Activated CD8-positive, alpha-beta T cell treated with anti-CD3 and anti-CD28 coated beads for 36 hours (primary cell): ENCODE measurements at places on chromosomes 4 and X. TPM values are rescaled to one million over a fixed set of nuclear protein-coding genes. Genes with fewer than 3 reads are reported as not detected.

FAM47A gene
- not detected for total RNA-seq

EGF gene
- total RNA-seq: not detected

GRCh38 chr4:102318105-102318504 lies 27.2 kb downstream of the SLC39A8 start:
- no peaks in the 10 kb centered on the region for H3K27me3 ChIP-seq
- no peak overlapping the region for H3K4me3 ChIP-seq

PCDH10 gene
- not detected for total RNA-seq

DNA sequence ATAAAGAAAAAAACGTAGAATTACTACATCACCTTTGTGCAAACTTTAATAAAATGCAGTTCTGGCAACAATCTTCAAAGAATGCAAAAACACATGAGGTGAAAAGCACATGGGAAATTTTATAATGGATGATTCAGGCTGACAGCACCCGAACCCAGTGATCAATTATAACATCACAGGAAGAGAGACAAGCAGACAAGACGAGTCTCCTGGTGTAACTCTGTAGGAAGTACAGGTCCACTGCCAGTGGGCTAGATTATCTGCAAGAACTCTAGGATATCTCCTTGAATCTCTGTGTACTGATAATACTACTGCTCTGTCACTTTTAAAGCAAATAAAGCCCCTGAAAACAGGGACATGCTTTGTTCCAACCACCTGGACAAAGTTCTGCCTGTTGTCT lies 58.9 kb upstream of the NXF3 start:
- H3K27me3 ChIP-seq: no peaks in the 10 kb centered on the region
- H3K4me1 ChIP-seq: peaks cover 5% of the 10 kb centered on the region
- H3K36me3 ChIP-seq: no peaks in the 10 kb centered on the region
- no peak for DNase-seq

DNA sequence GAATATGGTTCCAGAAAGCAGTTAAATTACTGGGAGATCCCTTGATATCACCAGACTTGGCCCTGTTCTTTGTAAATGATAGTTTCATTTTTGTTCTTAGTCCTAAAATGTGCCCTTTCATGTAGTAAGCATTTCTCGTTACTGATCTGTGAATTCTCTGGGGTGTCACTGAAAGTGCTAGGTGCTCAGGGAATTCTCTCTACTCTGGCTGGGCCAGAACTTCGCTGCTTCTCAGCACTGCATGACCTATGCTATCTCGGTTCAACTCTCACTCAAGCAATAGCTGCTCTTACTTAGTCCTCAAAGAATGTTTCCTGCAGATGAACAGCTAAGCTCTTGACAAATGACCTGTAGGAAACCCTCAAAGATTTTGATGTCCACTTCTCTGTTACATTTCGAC lies 1144.3 kb downstream of the ADGRL3 start:
- no peak overlapping the region for H3K27ac ChIP-seq
- no peaks in the 10 kb centered on the region for H3K36me3 ChIP-seq
- no peaks in the 10 kb centered on the region for H3K4me1 ChIP-seq
- DNase-seq: no peak

- H3K36me3 ChIP-seq: no peaks in the 10 kb centered on the region
- H3K27ac ChIP-seq: no peak overlapping the region
- H3K4me1 ChIP-seq: no peaks in the 10 kb centered on the region
- DNase-seq: no peak
- no peak overlapping the region for H3K4me3 ChIP-seq
Observed at GRCh38 chrX:10576186-10576585, 44.2 kb downstream of the MID1 start.

ANXA5 gene
- total RNA-seq: 34.1 TPM

RPS6KA6 gene
- total RNA-seq: not detected

- H3K4me1 ChIP-seq: no peaks in the 10 kb centered on the region
- H3K27me3 ChIP-seq: peaks cover 2% of the 10 kb centered on the region
- no peak for DNase-seq
- H3K27ac ChIP-seq: no peak overlapping the region
- H3K36me3 ChIP-seq: no peaks in the 10 kb centered on the region
Observed at GRCh38 chr4:35760807-35761206, 483.5 kb downstream of the ARAP2 start.

DNA sequence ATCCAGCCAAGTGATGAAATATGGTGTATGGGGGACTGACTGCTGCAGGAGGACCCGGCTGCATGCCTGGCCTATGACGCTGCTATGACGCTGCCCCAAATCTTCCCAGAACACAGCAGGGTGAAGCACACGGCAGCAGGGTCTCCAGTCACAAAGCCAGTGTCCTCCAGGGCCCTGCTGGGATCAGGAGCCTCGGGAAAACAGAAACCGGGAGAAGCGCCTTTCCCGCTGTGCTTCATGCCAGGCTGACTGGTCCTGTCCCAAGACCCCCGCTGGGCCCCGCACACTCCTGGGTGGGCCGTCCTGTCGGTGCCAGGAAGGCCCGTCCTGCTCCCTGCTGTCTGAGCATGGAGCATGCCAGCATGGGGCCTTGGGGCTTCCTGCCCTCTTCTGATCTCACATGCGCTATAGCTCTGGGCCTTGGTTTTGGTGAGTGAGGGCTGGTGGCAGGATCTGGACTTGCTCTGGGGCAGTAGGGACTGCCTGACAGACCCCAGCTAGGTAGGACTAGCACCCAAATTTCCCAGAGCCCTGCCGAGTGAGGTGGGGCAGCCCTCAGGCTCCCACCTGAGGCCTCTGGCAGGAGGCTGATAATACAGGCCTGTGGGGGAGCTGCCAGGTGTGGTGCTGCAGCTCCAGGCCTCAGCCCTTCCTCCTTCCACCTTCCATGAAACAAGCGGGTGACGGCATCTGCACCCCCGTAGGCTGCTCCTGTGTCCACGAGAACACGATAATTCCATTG lies 64.0 kb downstream of the ACOX3 start:
- no peaks in the 10 kb centered on the region for H3K27me3 ChIP-seq
- no peak overlapping the region for H3K27ac ChIP-seq
- no peak for DNase-seq
- peaks cover 1% of the 10 kb centered on the region for H3K36me3 ChIP-seq

PDLIM3 gene
- not detected for total RNA-seq

ARAP2 gene
- total RNA-seq: 31.0 TPM

SERTM2 gene
- not detected for total RNA-seq

GRCh38 chr4:21385706-21386105 lies 562.9 kb downstream of the KCNIP4 start:
- no peak overlapping the region for H3K4me3 ChIP-seq
- no peaks in the 10 kb centered on the region for H3K36me3 ChIP-seq
- no peaks in the 10 kb centered on the region for H3K4me1 ChIP-seq
- no peak for DNase-seq
- H3K27me3 ChIP-seq: no peaks in the 10 kb centered on the region

TRIM2 gene
- 1.4 TPM for total RNA-seq

RPS3A gene
- total RNA-seq: 3,095 TPM

AMBN gene
- total RNA-seq: not detected

APLN gene
- 3.5 TPM for total RNA-seq

DNA sequence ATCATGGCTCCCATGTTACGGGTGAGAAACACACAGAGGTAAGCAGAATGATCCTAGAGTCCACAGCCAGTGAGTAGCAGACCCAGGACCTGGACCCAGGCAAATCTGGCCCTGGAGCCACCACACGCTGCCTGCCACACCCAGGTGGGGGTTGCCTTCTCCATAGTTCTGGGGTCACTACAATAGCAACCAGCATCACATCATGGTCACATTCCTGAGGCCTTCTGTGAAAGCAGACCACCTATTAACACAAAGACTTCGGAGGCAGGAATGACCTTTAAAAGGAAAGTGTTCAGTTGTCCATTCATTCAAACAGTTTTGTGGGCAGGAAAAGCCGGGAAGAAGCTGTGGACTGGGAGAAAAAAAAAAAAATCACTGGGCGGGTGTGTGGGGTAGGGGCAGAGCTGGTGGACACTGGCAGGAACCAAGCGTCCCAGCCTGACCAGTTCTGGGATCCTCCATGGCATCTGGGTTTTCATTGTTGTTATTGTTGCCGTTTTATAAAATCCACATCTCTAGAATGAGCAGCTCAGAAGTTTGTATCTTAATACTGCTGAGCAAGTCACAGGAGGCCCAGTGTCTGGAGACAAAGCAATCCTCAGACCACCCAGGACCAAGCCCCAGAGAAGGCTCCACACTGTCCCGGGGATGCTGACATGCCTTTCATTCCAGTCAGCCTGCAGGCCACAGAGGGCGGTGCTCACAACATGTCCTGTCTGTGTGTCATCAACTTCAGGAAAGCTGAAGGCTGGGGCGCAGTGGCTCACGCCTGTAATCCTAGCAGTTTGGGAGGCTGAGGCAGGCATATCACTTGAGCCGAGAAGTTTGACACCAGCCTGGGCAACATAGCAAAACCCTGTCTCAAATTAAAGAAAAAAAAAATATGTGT lies 67.0 kb downstream of the SEL1L3 start:
- H3K4me1 ChIP-seq: no peaks in the 10 kb centered on the region
- DNase-seq: no peak
- no peaks in the 10 kb centered on the region for H3K27me3 ChIP-seq

DNA sequence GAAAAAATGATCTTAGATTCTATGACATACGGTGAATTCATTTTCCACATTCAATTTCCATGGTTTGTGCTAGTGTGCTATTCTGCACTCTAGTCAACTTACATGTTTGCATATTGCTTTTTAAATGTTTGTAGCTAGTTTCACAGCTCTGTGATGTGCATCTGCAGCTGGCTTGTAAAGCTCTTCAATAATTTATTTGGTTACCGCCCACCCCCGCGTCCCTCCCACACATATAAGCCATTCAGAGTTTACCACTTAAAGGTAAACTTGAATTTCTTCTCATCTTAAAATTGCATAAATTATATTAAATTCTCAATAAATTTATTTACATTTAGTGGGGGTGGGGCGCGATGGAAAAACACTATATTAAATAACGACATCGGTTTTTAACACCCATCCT lies 291 bp upstream of the NBDY start:
- peak; percentile 55 for DNase-seq
- H3K36me3 ChIP-seq: peaks cover 5% of the 10 kb centered on the region
- H3K4me1 ChIP-seq: peaks cover 28% of the 10 kb centered on the region

C4orf50 gene
- 0.07 TPM for total RNA-seq

DNA sequence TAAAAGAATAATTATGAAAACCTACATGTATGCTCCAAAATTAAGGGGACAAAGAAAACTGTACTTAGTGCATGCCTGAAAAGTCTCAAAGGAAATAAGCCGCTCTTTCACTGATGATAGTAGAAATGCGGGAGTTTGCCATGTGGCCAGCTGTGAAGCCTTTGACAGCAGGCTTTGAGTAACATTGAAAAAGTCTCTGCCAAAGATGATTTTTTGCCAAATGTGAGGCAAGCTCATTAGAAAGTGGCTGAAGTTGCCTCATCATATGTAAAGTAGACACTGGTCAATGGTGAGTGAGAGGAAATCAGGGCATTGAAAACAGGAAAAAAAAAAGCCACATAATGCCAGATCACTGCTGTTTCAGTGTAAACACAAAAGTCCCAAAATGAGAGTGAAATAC lies 2360.1 kb downstream of the PCDH7 start:
- DNase-seq: no peak
- H3K27ac ChIP-seq: no peak overlapping the region
- no peak overlapping the region for H3K4me3 ChIP-seq
- H3K4me1 ChIP-seq: no peaks in the 10 kb centered on the region
- H3K36me3 ChIP-seq: no peaks in the 10 kb centered on the region
- H3K27me3 ChIP-seq: no peaks in the 10 kb centered on the region

FGA gene
- total RNA-seq: not detected

- DNase-seq: peak; percentile 20
- peaks cover 9% of the 10 kb centered on the region for H3K27me3 ChIP-seq
Observed at GRCh38 chr4:78940752-78941151, 1.5 kb upstream of the PAQR3 start.

DNA sequence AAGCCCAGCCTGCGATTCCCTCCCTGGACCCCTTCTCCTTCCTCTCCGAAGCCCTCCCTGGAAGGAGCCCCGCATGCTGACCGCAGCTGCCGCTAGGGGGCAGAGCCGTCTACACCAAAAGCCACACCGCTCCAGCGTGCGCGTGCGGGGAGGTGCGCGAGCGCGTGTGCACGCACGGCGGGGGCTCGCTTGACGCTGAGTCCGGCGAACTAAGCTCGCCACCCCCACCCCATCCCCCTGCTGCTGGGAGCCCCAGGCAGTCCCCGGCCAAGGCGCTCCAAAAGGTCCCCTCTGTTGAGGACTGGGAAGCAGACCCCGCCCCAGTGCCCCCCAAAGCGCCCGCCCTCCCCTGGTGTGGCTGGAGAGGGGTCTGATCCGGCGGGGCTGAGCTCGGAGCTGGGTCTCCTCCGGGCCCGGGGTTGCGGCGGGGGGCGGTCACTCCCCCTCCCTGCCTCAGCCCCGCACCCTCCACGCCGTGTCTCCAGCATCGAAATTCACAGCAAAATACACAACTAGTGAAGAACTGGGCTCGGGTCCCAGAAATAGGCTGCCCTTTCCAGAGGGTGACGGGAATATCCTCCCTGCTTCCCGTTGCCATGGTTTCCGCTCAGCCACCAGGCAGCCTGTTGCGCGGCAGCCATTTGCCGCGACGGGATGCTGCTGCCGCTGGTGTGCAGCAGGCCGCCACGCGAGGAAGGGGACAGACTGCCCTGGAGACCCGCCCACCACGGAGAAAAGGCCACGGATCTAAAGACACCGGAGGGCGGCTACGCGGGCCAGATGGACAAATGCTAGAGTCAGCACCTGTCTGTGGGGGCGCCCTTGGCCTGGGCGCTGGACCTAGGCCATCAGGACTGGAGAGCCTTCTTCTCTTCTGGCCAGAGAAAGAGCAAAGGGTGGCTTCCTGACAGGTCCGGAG lies 11.2 kb upstream of the CCNQ start:
- peak; percentile 81 for DNase-seq
- H3K4me3 ChIP-seq: peak overlapping the region; percentile 60
- no peaks in the 10 kb centered on the region for H3K27me3 ChIP-seq
- peak overlapping the region; percentile 61 for H3K27ac ChIP-seq

DNA sequence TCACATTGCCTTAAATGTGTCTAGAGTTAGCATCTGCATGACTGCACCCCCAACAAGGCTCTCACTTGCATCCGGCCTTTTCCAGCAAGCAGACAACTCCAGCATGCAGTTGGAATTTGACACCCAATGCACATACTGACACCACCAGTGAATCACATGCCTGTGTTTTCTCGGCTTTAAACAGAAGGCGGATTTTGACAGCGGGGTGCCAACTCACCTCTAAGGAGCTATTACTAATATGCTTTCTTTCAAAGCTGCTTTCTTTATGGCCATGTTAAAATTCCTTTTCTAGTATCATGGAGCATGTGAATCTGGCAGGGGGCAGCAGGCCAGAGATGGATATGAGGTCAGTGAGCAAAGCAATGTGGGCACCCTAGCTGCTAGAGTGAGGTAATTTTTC lies 78.0 kb upstream of the CLNK start:
- peaks cover 1% of the 10 kb centered on the region for H3K27me3 ChIP-seq
- no peaks in the 10 kb centered on the region for H3K4me1 ChIP-seq
- H3K4me3 ChIP-seq: no peak overlapping the region
